ENCODE measurements at places on chromosomes 13 and 19. TPM values are rescaled to one million over a fixed set of nuclear protein-coding genes. Genes with fewer than 3 reads are reported as not detected.

DNA sequence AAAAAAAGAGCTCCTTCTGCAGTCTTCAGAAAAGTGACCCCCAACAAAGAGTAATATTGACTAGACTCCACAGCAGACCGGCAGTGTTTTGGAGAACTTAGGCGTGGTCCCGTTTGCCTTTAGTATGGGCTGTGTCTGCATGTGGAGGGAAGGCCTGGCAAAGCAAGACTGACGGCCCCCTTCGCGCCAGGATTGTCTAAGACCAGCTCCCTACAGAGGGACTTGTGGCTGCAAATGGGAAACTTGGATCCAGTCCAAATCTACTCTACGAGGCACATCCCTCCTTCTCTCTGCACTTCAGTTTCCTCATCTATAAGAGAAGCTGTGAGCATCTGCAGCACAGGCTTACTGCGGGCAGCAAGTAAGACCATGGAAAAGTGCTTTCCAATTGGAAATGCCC is 350.0 kb downstream of the ZNF536 start:
- DNase-seq, result no peak
- H3K4me1 ChIP-seq, result peaks cover 26% of the 10 kb centered on the region
- no peak overlapping the region for H3K4me3 ChIP-seq
- peaks cover 23% of the 10 kb centered on the region for H3K27me3 ChIP-seq
- no peak overlapping the region for H3K27ac ChIP-seq

- H3K27ac ChIP-seq, result no peak overlapping the region
- DNase-seq, result no peak
- H3K4me3 ChIP-seq, result peak overlapping the region; percentile 95
- H3K4me1 ChIP-seq, result peaks cover 17% of the 10 kb centered on the region
Measured at GRCh38 chr19:10404888-10405820, 1.8 kb upstream of the CDC37 start.

GRCh38 chr13:47816831-47817230 is 184.2 kb downstream of the SUCLA2 start:
- no peak overlapping the region for H3K4me3 ChIP-seq
- peaks cover under 1% of the 10 kb centered on the region for H3K27me3 ChIP-seq
- no peak for DNase-seq
- H3K36me3 ChIP-seq, result no peaks in the 10 kb centered on the region

GRCh38 chr13:75936791-75937190 is 300.7 kb downstream of the LMO7 start:
- H3K27me3 ChIP-seq, result no peaks in the 10 kb centered on the region
- peaks cover 3% of the 10 kb centered on the region for H3K4me1 ChIP-seq
- H3K4me3 ChIP-seq, result no peak overlapping the region

DNA sequence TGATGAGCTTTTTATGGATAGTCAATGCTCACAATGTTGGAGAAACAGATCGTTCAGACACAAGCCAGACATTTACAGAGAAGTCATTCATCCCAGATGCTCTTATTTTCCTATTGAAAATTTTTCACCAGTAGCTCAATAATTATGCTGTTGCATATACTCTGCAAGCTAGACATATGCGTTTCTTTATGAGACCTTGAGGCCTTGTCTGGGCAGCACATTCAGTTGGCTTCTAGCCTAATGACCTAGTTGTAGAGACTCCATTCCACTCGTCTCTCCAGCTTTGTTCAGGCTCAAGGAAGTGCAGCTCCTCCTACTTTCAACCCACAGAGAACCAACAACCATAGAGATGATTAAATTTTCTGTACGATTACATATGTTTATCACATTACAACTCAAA is 237.7 kb downstream of the MZT1 start:
- DNase-seq, result no peak
- H3K4me3 ChIP-seq, result no peak overlapping the region
- peaks cover 2% of the 10 kb centered on the region for H3K36me3 ChIP-seq
- H3K27ac ChIP-seq, result no peak overlapping the region

DNA sequence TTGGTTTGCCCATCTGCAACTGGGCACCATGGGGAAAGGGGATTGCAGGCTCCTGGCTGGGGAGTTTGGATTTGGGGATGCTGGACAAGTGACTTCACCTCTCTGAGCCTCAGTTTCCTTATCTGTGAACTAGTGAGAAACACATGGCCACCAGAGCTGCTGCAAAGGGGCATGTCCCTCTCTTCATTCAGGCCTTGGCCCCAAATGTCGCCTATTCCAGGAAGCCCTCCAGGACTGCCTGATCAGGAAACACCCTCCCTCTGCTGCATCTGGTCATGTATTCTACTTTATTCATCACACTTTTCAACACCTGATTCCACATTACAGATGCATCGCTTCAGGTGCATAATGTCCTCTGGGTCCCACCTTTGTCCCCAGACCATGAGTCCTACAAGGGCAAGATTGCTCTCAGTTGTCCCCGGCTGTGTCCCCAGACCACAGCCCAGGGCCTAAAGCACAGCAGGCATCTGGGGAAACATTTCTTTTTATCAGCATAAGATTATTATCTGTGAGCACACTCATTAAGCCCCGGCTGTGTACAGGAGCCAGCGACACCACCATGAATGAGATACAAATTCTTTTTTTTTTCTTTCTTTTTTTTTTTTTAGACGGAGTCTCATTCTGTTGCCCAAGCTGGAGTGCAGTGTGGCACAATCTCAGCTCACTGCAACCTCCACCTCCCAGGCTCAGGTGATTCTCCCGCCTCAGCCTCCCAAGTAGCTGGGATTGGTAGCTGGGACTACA is 37.5 kb downstream of the ARRDC2 start:
- no peaks in the 10 kb centered on the region for H3K36me3 ChIP-seq
- no peak overlapping the region for H3K27ac ChIP-seq
- H3K27me3 ChIP-seq, result peaks cover 34% of the 10 kb centered on the region
- peaks cover 4% of the 10 kb centered on the region for H3K4me1 ChIP-seq
- H3K4me3 ChIP-seq, result no peak overlapping the region

DNA sequence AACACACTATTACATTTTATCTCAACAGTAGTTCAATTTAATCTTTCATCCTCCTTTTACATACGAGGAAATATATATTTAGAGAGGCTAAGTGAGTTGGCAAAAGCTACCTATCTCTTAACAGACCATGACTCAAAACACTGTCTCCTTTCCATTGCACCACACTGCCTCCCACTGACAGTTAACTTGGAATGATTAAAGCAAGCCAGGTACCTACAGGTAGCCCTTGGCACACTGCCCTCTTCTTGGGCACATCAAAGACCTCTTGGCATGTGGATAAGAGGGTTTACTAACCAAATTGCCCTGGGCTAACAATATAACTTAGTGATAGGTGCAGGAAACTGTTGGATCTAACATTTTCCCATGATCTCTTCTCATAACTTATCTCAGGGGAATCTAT is 1.8 kb downstream of the ABHD13 start:
- no peak for DNase-seq
- peak overlapping the region; percentile 94 for H3K4me3 ChIP-seq
- no peaks in the 10 kb centered on the region for H3K36me3 ChIP-seq

DNA sequence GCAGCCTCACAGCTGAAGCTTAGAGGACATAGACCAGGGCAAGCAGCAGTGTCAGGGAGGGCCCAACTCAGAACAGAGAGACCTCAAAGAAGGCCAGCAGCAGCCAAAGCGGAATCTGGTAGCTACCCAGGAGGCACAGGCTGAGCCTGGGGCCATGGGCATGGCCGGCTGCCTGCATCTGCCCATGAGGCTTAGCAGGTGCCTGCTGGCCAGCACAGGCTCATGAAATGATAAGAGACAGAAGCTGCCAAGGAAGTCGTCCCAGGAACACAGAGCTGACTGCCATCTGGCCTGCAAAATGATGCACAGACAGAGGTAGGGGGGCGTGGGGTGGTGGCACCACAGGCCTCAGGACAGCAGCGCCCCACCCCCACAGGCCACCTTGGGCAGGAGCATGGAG is 29.2 kb downstream of the TUBA3C start:
- no peak overlapping the region for H3K4me3 ChIP-seq
- H3K4me1 ChIP-seq, result no peaks in the 10 kb centered on the region
- H3K27me3 ChIP-seq, result no peaks in the 10 kb centered on the region
- no peak for DNase-seq
- H3K27ac ChIP-seq, result no peak overlapping the region

DNA sequence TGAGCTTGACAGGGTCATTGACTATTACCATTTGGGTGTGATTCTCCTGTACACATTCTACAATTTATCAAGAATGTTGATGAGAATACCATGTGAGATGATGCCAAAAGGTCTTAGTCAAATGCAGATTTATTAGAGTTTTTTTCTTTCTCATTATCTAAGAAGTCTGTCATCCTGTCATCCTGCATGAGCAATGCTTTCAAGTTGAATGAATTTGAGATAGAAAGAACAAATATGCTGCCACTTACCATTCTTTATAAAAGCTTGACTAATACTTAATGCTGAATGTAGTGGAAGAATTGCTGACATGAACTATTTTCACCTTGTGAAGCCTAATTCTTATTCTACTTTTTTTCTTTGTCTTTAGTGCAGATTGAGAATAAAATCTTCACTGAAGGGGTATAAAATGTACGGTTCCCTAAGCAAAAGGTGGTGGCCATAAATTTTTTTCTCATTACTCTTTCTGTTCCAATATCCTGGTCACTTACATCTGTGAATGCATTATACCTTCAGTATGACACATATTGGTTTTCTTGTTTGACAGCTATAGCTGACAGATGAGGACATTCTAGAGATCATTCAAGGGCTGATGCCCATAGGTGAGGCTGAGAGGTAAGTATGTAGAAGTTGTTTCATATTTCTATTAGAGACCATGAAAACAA is 1434.7 kb downstream of the SLITRK1 start:
- H3K4me1 ChIP-seq, result no peaks in the 10 kb centered on the region
- H3K4me3 ChIP-seq, result no peak overlapping the region
- H3K36me3 ChIP-seq, result no peaks in the 10 kb centered on the region
- H3K27ac ChIP-seq, result no peak overlapping the region
- H3K27me3 ChIP-seq, result no peaks in the 10 kb centered on the region

DNA sequence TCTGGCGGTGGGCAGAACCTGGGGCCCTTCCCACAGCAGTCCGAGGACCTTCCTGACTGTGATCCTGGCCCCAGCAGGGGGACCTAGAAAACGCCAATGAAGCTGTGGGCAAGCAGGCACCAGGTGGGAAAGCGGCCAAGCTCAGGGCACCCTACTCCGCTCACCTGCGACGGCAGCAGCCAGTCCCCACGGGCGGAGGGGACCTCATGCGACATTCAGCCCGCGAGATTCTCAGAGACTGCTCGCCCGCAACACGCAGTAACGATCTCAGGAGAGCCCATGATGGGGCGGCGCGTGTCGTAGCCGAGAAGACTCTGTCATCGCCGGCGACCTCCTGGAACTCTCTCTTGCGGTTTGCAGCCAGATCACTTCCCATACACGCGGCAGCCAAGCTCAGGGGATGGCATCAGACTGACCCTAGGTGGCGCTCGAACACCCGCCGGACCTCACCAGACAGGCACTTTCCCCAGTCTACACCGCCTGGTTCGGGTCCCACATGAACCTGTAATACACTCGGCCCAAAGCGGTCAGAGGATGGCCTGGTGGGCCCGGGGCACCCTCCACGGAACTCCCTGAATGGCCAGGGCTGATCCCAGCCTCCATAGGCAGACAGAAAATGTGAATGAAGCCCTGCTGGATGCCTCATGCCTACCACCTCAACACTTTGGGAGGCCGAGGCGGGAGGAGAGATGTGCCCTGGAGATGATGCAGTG is 26.5 kb downstream of the MAN2B1 start:
- H3K4me1 ChIP-seq, result peaks cover 4% of the 10 kb centered on the region
- H3K27ac ChIP-seq, result no peak overlapping the region
- H3K36me3 ChIP-seq, result no peaks in the 10 kb centered on the region
- DNase-seq, result peak; percentile 73
- H3K27me3 ChIP-seq, result no peaks in the 10 kb centered on the region

- H3K36me3 ChIP-seq, result peaks cover 66% of the 10 kb centered on the region
- no peak for DNase-seq
- no peak overlapping the region for H3K27ac ChIP-seq
- H3K4me3 ChIP-seq, result no peak overlapping the region
- no peaks in the 10 kb centered on the region for H3K27me3 ChIP-seq
- no peaks in the 10 kb centered on the region for H3K4me1 ChIP-seq
Measured at GRCh38 chr19:47356900-47357299, 7.8 kb downstream of the DHX34 start.

DNA sequence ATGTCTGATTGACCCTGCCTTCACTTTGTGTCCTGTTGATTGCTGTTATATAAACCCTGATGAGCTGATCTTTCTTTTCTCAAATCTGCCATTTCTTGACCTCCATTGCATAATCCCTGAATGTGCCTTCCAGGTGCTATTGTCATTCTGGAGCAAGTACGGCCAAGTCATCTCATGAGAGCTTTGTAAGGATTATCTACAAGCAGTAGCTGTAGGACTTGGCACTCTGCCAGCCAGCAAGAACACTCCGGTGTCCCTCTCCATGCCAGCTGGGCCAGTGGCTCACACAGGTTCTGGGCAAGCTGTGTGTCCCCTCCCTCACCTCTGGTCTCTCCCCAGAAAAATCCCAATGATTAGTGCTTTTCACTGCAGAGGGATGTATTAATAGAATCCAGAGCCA is 348.1 kb downstream of the FOXO1 start:
- H3K36me3 ChIP-seq, result peaks cover 3% of the 10 kb centered on the region
- no peak overlapping the region for H3K4me3 ChIP-seq
- H3K27me3 ChIP-seq, result no peaks in the 10 kb centered on the region
- peaks cover 25% of the 10 kb centered on the region for H3K4me1 ChIP-seq
- no peak overlapping the region for H3K27ac ChIP-seq

Gene MRPS12
- total RNA-seq, result 22.3 TPM

Gene ZNF415
- total RNA-seq, result 13.1 TPM

Gene BICRA
- 35.6 TPM for total RNA-seq

Gene ZNF780B
- total RNA-seq, result 35.1 TPM

Gene KBTBD7
- total RNA-seq, result 11.7 TPM

Measured in mesothelial cell of epicardium (in vitro differentiated cells).